ENCODE measurements at places on chromosomes 13 and 19. TPM values are rescaled to one million over a fixed set of nuclear protein-coding genes. Genes with fewer than 3 reads are reported as not detected.

The DKKL1 gene
- total RNA-seq: 190 TPM

The HNRNPL gene
- 216 TPM for total RNA-seq

The HMG20B gene
- total RNA-seq: 129 TPM

The JUNB gene
- total RNA-seq: 75.9 TPM

The ZNF682 gene
- total RNA-seq: 5.1 TPM

The CADM4 gene
- 1.5 TPM for total RNA-seq

The ZNF101 gene
- 9.2 TPM for total RNA-seq

The CEACAM20 gene
- 0.62 TPM for total RNA-seq

The CLEC17A gene
- 0.56 TPM for total RNA-seq

The ADAMTSL5 gene
- total RNA-seq: 10.7 TPM

The CEACAM3 gene
- total RNA-seq: not detected

The PRKCG gene
- total RNA-seq: 10.6 TPM

The FLT3LG gene
- total RNA-seq: 4.6 TPM

The SYCN gene
- 98.0 TPM for total RNA-seq

The VAV1 gene
- total RNA-seq: 4.5 TPM

The ZNF723 gene
- 9.3 TPM for total RNA-seq

The ZC3H4 gene
- total RNA-seq: 47.3 TPM

The FAM216B gene
- total RNA-seq: not detected

The PHLDB3 gene
- total RNA-seq: 28.3 TPM

The BORA gene
- total RNA-seq: 5.7 TPM

The TSPAN16 gene
- 137 TPM for total RNA-seq

The UBE2L5 gene
- 33.4 TPM for total RNA-seq

The LYPD5 gene
- 14.7 TPM for total RNA-seq

The SF3A2 gene
- total RNA-seq: 102 TPM

The TINCR gene
- total RNA-seq: 5.6 TPM

The ZNF254 gene
- 16.1 TPM for total RNA-seq

The RINL gene
- total RNA-seq: 5.2 TPM

The ZSWIM4 gene
- 10.0 TPM for total RNA-seq

The LAIR2 gene
- total RNA-seq: not detected

The CPT1C gene
- total RNA-seq: 9.8 TPM

The DCUN1D2 gene
- 65.9 TPM for total RNA-seq

The METTL21C gene
- total RNA-seq: not detected

The KLK10 gene
- total RNA-seq: 15.7 TPM

The VSTM2B gene
- total RNA-seq: 0.62 TPM

The SNRPA gene
- total RNA-seq: 91.5 TPM

The MTUS2 gene
- 8.3 TPM for total RNA-seq

The CELF5 gene
- total RNA-seq: 8.7 TPM

The RNF113B gene
- 41.5 TPM for total RNA-seq

The DIAPH3 gene
- total RNA-seq: 12.5 TPM

The SLITRK5 gene
- 0.31 TPM for total RNA-seq

The INSL3 gene
- 39.0 TPM for total RNA-seq

The ZNF20 gene
- 8.9 TPM for total RNA-seq

The ZNF350 gene
- total RNA-seq: 19.0 TPM

The TIMM50 gene
- 96.1 TPM for total RNA-seq

The CGB2 gene
- 0.99 TPM for total RNA-seq

The NLRP7 gene
- total RNA-seq: 11.7 TPM

The WDR62 gene
- 72.3 TPM for total RNA-seq

The RNF17 gene
- 52.8 TPM for total RNA-seq

Measured in testis (tissue), 5 donors.